ENCODE measurements at places on chromosomes 3 and 15. TPM values are rescaled to one million over a fixed set of nuclear protein-coding genes. Genes with fewer than 3 reads are reported as not detected.

- no peak for DNase-seq
- H3K4me1 ChIP-seq: no peaks in the 10 kb centered on the region
- H3K4me3 ChIP-seq: no peak overlapping the region
- no peak overlapping the region for H3K27ac ChIP-seq
These were observed 2.9 kb upstream of the RBM6 start for GRCh38 chr3:49937090-49937489.

DNA sequence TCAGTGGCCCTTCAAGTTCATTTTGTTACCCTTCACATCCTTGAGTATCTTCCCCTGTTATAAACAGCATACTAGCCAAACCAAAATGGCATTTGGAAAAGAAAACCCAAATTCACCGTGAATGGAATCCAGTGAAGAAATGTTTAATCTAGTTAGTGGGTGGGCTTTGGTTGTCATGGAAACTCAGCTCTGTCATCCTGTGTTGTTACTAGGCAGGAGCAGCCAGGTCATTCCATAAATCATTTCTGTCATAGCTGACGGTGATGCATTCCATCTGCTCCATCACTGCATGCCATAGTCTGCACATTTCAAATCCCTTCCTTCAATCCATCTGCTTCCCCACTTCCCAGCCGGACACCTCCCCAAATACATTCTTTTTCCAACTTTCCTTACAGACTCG is 140.4 kb upstream of the CGNL1 start:
- DNase-seq: peak; percentile 74
- H3K4me1 ChIP-seq: peaks cover 33% of the 10 kb centered on the region
- no peaks in the 10 kb centered on the region for H3K27me3 ChIP-seq
- no peak overlapping the region for H3K4me3 ChIP-seq

GRCh38 chr3:78647726-78648125 is 1120.1 kb downstream of the ROBO1 start:
- DNase-seq: no peak
- no peaks in the 10 kb centered on the region for H3K27me3 ChIP-seq
- no peak overlapping the region for H3K4me3 ChIP-seq
- peaks cover 4% of the 10 kb centered on the region for H3K36me3 ChIP-seq

DNA sequence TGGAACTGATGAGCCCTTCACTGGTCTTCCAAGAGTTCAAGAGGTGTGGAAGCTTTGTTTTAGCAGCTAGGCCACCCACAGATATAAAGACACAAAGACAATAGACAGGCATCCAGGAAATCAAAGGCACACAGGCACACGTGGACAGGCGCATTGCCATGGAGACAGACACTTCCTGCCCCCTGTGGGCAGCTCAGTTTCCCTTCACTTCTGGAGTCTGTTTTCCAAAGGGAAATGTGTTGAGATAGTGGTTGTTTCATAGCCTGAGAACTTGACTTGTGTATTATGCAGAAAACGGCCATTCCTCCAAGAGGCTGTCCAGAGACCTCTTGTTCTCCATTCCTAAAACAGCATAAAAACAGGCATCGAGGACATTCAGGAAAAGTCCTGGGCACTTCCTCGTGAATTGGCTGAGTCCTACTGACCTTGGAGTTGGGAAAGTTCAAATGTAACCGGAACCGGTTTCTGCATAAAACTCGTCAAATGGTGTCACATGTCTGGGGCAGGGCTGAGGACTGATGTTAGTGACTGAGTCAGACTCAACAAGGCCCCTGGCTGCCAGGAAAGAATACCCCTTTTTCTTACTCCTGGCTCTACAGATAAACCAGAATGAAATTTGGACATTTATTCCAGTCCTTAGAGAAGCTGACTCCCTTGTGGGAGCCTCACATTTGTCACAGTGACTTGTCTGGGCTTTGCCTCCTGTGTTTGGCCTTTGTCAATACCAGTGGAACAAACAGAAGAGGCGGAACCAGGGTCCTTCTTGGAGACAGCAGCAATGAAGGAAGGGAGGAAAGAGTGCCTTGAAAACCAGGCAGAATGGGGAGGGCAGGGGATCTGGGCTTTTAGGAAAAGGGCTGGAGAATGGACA is 1.3 kb downstream of the ALPK3 start:
- peaks cover 27% of the 10 kb centered on the region for H3K4me1 ChIP-seq
- DNase-seq: peak; percentile 44
- H3K4me3 ChIP-seq: peak overlapping the region; percentile 88
- H3K27me3 ChIP-seq: no peaks in the 10 kb centered on the region

- H3K4me3 ChIP-seq: no peak overlapping the region
- no peaks in the 10 kb centered on the region for H3K4me1 ChIP-seq
- H3K36me3 ChIP-seq: no peaks in the 10 kb centered on the region
- H3K27me3 ChIP-seq: peaks cover 7% of the 10 kb centered on the region
These were observed 174.7 kb upstream of the SLC24A5 start for GRCh38 chr15:47945872-47946650.

DNA sequence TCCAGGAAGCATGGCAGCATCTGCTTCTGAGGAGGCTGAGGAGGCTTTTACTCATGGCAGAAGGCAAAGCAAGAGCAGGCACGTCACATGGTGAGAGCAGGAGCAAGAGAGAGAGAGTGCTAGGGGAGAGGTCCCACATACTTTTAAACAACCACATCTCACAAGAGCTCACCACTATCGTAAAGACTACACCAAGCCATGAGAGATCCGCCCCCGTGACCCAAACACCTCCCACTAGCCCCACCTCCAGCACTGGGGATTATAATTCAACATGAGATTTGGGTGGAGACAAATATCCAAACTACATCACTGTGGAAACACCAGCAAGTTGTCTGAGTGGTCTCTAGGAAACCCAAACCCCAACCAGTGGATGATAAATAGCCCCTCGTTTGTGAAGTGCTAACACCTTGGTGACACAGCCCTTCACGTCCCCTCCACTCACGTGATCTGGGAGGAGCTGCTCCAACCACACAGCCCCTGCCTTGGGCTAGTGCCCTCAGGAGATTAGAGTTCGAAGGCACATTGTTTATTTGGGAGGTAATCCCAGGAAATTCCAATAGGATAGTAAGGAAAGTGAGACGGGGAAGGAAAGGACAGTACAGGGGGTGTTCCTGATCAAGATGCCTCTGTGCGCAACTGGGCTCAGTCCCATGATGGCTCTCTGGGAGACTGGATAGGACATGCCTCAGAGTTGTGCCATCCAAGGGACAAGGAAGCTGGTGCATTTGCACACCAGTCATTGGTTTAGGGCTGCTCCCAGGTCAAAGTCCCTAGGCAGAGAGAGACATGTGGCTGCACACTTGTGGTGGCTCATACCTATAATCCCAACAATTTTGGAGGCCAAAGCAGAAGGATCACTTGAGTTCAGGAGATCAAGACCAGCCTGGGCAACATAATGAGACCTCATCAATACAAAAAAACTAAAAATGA is 80.6 kb upstream of the CTNNB1 start:
- H3K4me1 ChIP-seq: peaks cover 20% of the 10 kb centered on the region
- no peak overlapping the region for H3K27ac ChIP-seq
- H3K4me3 ChIP-seq: no peak overlapping the region
- peak; percentile 18 for DNase-seq

DNA sequence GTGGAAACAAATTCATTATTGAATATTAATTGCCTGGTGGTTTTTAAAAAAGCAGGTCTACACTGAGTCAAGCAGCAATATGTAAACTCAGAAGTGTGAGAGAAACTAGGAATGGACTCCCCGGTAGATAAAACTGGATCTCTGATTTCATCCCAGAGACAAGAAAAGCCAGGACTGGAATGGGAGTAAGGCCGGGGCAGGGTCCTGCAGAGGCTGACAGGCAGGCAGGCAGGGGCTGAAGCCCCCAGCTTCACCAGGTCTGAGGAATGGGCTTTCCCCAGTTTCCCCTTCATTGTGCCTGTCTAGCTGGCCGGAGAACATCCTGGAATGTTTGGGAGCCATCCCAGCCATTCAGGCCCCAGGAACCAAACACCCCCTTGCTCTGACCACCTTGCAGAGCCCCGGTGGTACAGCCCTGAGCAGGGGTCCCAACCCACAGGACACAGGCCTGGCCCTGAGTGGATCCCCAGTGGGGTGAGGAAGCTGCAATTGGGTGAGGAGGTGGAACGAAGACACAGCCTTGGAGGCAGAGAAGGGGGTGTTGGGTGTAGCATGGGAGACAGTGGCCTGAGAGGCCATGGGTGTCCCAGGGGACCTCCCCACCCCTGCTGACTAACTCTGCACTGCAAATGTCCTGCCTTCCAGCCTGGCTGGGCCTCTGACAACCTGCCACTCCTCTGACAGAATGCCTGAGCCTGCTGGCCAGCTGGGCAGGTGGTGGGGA is 31.7 kb upstream of the XYLB start:
- H3K27ac ChIP-seq: no peak overlapping the region
- H3K4me3 ChIP-seq: no peak overlapping the region
- no peak for DNase-seq
- no peaks in the 10 kb centered on the region for H3K27me3 ChIP-seq
- no peaks in the 10 kb centered on the region for H3K4me1 ChIP-seq
- no peaks in the 10 kb centered on the region for H3K36me3 ChIP-seq

DNA sequence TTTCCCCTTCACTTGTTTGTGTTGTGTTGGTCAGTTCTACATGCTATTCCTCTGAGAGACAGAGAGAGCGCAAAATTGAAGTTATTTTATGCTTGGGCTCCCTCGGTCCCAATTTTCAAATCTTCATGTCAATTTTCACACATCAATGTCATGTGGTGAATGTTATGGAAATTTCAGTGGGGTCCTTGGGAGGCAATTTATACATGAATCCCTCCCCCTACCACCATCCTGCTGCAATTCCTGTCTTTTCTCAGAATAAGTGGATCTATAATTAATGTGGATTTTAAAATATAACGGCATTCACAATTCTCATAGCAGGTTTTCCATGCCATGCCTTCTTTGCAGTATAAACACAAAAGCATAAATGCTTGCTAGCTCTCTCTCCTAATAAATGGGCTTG is 499.9 kb downstream of the MCTP2 start:
- H3K27me3 ChIP-seq: no peaks in the 10 kb centered on the region
- H3K36me3 ChIP-seq: no peaks in the 10 kb centered on the region
- H3K27ac ChIP-seq: no peak overlapping the region
- no peaks in the 10 kb centered on the region for H3K4me1 ChIP-seq
- no peak overlapping the region for H3K4me3 ChIP-seq

GRCh38 chr15:95724908-95725633 is 605.4 kb upstream of the NR2F2 start:
- H3K27me3 ChIP-seq: no peaks in the 10 kb centered on the region
- H3K4me3 ChIP-seq: no peak overlapping the region
- no peak for DNase-seq
- H3K27ac ChIP-seq: no peak overlapping the region
- no peaks in the 10 kb centered on the region for H3K4me1 ChIP-seq

- H3K36me3 ChIP-seq: no peaks in the 10 kb centered on the region
- H3K27me3 ChIP-seq: peaks cover 25% of the 10 kb centered on the region
- DNase-seq: no peak
- peak within 1 kb of the TSS; percentile 19 for H3K4me3 ChIP-seq
These were observed at the start of gene INSYN1 for GRCh38 chr15:73753250-73754130. Gene INSYN1 (minus strand): TSS chr15:73753351. CDS start chr15:73751130, 2,221 bp downstream.

GRCh38 chr3:132641837-132642538 is 17.6 kb downstream of the ACAD11 start:
- no peak overlapping the region for H3K27ac ChIP-seq
- no peaks in the 10 kb centered on the region for H3K27me3 ChIP-seq
- H3K4me3 ChIP-seq: no peak overlapping the region
- H3K36me3 ChIP-seq: peaks cover 3% of the 10 kb centered on the region
- H3K4me1 ChIP-seq: no peaks in the 10 kb centered on the region

- H3K27me3 ChIP-seq: no peaks in the 10 kb centered on the region
- no peak for DNase-seq
- H3K4me1 ChIP-seq: 0 out of 2 replicates have a peak, but pooled peaks cover 4% of the 10 kb centered on the region
- no peak overlapping the region for H3K27ac ChIP-seq
- no peak overlapping the region for H3K4me3 ChIP-seq
- no peaks in the 10 kb centered on the region for H3K36me3 ChIP-seq
These were observed 3.2 kb downstream of the SLC6A6 start for GRCh38 chr3:14405360-14406238.

DNA sequence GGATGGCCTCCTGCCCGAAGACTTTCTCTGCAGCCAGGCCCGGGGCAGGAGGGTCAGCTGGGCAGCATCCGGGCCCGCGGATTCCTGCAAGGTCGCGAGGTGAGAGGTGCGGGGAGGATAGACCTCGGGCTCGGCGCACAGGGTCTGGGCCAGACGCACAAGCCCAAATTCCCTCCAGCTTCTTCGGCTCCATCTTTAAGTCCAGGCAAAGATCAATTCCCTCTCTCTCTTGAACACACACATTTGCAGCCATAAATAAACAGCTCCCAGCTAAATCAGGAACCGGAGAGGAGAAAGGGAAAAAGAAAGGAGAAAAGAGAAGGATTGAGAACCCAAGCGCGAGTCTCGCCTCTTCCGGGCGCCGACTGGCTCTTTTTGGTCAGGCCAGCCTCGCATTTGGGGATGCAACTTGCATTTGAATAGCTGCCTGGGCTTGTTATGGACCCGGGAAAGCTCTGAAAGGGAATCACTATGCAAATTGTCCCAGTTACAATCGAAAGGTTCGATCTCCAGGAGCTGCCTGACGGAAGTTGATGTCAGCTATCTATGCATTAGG is 14.5 kb upstream of the ONECUT1 start:
- H3K27me3 ChIP-seq: no peaks in the 10 kb centered on the region
- no peak for DNase-seq
- H3K4me3 ChIP-seq: no peak overlapping the region
- H3K36me3 ChIP-seq: no peaks in the 10 kb centered on the region
- H3K27ac ChIP-seq: no peak overlapping the region

GRCh38 chr3:125087768-125088391 is 32.1 kb upstream of the HEG1 start:
- no peak for DNase-seq
- H3K4me1 ChIP-seq: peaks cover under 1% of the 10 kb centered on the region
- 0 out of 2 replicates have a peak, but pooled peaks cover 4% of the 10 kb centered on the region for H3K36me3 ChIP-seq
- no peaks in the 10 kb centered on the region for H3K27me3 ChIP-seq
- no peak overlapping the region for H3K27ac ChIP-seq

GRCh38 chr3:51024765-51025632 is 350.3 kb downstream of the DOCK3 start:
- H3K27ac ChIP-seq: no peak overlapping the region
- H3K4me3 ChIP-seq: no peak overlapping the region
- H3K4me1 ChIP-seq: peaks cover 16% of the 10 kb centered on the region
- H3K36me3 ChIP-seq: no peaks in the 10 kb centered on the region
- no peaks in the 10 kb centered on the region for H3K27me3 ChIP-seq

DNA sequence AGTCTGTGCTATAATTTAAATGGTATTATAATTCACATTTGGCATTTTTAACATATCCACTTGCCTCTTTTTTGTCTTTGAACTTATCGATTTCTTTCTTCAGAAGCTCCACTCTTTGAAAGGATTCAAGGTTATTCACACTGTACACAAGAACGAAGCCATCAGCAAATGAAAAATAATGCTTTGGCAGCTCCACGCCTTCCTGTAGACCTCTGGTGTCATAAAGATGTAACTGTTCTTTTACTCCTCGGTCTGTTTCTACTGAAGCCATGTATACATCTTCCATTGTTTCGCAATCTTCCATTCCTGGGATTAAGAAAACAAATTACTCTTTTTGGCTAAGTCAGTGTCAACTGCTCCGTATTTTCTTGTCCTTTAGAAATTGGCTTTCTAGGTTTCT is 16.0 kb downstream of the NKIRAS1 start:
- H3K4me1 ChIP-seq: no peaks in the 10 kb centered on the region
- no peak for DNase-seq
- no peak overlapping the region for H3K27ac ChIP-seq
- no peaks in the 10 kb centered on the region for H3K27me3 ChIP-seq

The GHSR gene
- 1.0 TPM for total RNA-seq

The CAND2 gene
- total RNA-seq: 4.9 TPM

The ANKRD34C gene
- total RNA-seq: not detected

The GBE1 gene
- total RNA-seq: 35.4 TPM

The GANC gene
- total RNA-seq: 20.3 TPM

The XIRP1 gene
- 0.91 TPM for total RNA-seq

The WDR76 gene
- total RNA-seq: 71.8 TPM

The PLXNB1 gene
- total RNA-seq: 23.4 TPM
